ENCODE measurements at places on chromosomes 13 and 19. TPM values are rescaled to one million over a fixed set of nuclear protein-coding genes. Genes with fewer than 3 reads are reported as not detected.

ZNF430 gene
- total RNA-seq, result 20.8 TPM

SWSAP1 gene
- total RNA-seq, result 1.5 TPM

NLRP12 gene
- not detected for total RNA-seq

FOSB gene
- total RNA-seq, result 70.0 TPM

DNA sequence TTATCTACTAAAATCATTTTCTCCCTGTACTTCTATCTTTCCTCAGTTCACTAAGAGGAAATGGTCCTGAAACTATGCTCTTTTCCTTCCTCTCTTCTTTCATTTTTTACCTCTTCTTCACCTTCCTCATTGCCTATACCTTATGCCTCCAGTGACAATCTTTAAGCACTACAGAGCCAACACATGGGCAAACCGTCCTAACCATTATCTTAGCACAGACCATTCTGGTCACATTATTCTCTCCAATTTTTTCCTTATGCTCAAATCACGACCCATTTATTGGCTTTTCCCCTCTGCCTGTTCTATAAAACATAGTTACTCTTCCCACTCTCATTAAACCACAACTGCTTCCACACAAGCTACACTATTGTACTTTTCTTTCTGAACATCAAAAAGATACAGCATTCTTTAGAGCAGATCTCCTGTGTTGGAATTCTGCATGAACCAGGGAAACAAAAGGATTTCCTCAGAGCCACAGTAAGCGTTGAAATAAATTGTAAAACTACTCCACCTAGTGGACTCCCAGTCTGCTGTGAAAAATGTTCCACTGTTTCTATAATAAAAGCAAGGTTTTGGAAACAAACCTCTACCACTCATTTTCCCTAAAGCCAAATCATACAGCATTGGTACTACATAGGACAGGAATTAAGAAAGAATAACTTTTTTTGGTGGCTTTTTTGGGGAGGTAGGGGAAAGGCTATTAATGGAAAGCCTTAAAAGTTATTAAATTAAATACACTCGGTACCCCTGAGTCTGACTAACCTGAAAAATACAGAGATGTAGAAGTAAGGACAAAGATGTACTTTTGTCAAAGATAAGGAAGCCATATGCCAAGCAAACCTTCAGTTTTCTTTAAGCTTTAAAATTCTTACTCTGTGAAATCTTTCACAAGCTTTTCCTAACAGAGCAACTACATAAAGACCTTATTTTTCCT lies 19.5 kb downstream of the NUFIP1 start:
- DNase-seq, result no peak

GRCh38 chr13:106318941-106319411 lies 216.5 kb downstream of the EFNB2 start:
- DNase-seq, result no peak

- no peak for DNase-seq
These were observed 8.9 kb upstream of the ELF1 start for GRCh38 chr13:41028051-41028450.

GRCh38 chr13:108779308-108779707 lies 149.9 kb downstream of the MYO16 start:
- DNase-seq, result no peak

GRCh38 chr19:2214251-2214650 lies 21.9 kb downstream of the PLEKHJ1 start:
- no peak for DNase-seq

DNA sequence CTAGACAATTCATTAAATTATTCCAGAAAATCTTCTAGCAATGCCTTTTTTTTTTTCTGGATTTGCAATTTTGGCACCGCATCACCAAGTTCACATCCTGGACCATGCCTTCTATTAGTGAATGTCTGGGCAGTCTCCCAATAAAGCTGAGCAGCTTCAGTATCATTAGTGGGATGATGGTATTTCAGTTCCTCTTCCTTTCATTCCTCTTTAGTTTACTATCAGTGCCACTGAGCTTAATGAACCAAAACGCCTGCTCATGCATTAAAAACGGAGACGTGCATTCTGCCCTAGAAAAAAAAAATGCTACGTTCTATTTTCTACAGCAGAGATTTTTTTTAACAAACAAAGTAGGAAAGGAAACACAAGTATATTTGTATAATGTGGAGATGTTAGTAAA lies 343.0 kb downstream of the PCDH9 start:
- no peak for DNase-seq
